ENCODE measurements at places on chromosomes 13 and 19.

DNA sequence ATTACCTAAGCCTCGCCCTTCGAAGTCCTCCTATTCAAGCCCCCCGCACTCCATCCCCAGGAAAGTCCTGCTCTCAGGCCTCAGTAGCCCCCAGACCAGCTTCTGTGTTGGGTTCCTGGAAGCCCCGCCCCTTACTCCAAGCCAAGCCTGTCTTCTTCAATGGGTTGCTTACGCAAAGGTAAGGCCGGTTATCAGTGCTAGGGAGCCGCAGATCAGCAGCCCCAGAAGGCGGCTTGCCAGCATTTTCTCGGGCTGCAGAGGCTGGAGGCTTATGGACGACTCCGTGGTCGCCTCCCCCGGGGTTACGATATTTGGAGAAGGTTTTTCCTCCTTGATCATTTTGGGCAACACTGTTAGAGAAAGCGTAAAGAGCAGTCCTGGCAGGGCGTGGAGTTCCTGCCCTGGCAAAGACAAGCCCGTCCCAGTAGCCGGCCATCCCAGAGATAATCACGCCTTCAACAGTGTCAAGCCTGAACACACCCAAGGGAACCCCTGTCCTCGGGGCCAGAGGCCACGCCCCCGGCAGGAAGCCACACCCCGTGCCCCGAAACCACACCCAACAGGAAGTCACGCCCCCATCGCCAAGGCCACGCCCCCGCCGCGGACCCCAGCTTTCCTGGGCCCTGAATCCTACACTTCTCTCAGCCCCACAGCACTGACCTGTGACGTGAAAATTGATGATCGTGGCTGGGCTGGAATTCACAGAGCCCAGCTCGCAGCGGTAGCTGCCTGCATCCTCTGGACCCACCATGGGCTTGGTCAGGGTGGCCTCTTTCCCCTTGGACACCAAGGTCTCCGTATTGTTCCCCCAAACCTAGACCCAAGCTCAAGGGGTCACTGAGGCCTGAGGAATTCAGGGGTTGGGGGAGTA is 954 bp upstream of the RASIP1 start:
- no peak for DNase-seq

DNA sequence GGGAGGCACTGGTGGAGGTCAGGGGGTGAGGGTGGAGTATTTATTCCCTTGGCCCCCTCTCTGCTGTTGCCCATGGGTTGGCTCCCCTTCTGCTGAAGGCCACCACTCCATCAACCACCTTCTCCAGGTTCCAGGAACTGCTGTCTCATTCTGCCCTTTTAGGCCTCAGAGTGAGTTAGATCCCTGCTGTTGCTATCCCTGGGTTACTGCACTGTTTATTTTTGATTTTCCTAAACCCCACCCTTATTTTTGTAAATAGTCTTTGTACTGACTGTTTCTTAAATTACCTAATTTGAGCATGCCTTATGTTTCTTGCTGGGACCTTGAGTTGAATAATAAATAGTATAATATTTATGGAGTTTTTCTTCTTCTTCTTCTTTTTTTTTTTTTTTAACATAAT is 132.8 kb downstream of the RGCC start:
- DNase-seq: no peak

DNA sequence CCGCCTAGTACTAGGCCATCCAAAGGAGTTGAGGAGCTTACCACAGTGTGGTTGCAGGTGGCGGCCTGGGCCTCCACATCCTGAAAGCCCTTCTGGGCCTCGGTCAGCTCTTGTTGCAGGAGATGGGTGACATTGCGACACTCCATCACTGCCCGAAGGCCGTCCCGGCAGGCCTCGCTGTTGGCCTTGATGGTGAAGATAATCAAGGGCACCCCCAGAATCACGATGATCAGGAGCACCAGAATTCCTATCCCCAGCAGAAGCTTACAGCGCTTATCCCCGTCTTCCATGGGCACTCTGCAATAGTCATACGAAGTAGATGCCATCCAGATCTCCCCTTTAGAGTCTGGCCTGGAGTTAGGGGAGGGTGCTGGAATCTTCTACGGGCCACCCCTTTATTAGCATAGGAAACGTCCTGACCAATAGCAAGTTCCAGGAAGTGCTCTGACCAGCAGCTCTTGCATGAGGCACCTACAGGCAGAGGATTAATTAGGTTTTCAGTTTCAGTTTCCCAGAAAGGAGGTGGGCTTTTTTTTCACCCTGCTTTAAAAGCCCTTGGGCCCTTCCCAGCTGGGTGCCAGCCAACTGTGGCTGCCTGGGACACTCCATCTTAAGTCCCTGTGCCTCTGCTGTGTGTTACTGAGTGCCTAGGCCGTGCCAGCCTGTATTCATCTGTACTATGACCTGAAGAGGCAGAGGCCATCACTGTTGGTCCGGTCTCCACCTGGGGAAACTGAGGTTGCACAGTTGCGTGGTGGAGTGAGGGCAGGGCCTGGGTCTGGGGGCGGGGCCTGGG is at the start of gene BST2:
BST2 (minus strand) TSS at position 381 of the 796 bp plus-strand sequence; CDS start at position 326, 55 bp downstream.
- no peak for DNase-seq

- DNase-seq: no peak
Observed at GRCh38 chr13:113528101-113528812, 37.7 kb upstream of the DCUN1D2 start.

DNA sequence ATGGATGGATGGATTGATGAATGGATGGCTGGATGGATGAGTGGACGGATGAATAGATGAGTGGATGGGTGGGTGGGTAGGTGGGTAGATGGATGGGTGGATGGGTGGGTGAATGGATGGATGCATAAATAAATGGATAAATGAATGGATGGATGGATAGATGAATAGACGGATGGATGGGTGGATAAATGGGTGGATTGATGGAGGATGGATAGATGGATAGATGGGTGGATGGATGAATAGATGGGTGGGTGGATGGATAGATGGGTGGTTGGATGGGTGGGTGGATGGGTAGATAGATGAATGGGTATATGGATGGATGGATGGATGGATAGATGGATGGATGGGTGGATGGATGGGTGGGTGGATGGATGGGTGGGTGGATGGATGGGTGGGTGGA is 84.9 kb upstream of the ZNF536 start:
- DNase-seq: no peak

DNA sequence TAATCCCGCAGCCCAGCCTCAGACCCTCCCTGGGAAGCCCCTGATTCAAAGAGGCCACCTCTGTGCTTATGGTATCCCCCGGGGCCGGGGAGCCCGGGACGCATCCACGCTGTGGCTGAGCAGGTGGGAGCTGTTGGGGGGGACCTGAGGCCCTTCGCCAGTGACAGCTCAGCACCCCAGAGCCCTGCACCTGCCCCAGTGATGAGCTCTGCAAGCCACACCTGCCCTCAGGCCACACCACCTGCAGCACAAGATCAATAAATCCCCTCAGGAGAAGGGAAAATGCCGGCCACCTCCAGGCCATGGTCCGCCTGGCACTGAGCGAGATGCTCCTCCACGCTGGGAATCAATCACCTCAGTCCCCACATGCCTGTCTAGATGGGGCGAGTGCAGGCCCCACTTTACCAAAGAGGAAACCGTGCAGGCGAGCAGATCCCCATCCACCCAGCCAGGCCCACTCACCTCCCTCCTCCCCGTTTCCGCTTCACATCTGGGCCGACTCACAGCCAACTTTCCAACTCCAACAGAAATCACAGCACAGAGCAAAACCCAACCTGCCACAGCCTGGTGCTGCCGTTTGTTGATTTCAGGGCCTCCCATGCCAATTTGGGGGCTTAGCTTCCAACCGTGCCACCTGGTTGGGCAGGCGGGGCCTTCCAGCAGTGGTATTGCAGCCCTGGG is 12.8 kb downstream of the MOB3A start:
- no peak for DNase-seq

DNA sequence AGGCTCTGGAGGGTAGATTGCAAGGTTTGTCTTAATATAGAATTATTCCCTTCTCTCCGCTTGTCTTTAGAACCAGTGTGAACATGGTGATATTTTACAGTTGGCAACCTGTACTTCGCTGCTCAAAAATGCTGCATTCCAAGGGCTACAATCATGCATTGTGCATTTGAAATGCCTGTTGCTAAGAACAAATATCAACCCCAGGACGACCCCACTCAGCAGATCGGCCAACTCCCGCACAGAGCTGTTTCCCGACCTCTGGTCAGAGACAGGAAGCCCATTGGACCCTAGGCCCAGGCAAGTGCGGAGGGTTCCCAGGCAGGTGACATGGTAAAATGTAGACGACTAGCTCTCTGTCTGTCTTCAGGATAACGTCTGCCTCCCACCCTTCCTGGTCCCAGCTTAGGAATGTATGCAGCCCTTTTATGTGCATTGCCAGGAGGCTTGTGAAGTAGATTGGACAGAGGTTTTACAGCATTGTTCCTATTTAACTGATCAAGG is 263.5 kb downstream of the FOXO1 start:
- peak; percentile 70 for DNase-seq

DNA sequence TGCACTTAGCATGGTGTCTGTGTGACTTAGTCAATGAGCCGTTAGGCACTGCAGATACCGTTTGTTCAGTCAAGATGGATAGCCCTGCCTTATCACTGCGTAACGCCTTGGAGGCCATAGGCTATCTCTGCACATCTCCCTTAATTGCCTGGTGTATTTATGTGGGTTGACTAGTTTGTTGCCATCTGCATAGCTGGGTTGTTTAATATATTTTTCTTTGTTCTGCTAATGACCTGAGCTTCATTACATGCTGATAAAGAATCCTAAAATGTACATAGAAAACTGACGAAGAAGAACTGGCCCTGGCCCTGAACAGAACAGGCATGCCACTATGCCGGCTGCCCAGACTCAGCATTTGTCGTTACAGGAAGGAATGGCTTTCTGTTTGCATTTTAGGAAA is 297.8 kb downstream of the SHISA2 start:
- DNase-seq: no peak

DNA sequence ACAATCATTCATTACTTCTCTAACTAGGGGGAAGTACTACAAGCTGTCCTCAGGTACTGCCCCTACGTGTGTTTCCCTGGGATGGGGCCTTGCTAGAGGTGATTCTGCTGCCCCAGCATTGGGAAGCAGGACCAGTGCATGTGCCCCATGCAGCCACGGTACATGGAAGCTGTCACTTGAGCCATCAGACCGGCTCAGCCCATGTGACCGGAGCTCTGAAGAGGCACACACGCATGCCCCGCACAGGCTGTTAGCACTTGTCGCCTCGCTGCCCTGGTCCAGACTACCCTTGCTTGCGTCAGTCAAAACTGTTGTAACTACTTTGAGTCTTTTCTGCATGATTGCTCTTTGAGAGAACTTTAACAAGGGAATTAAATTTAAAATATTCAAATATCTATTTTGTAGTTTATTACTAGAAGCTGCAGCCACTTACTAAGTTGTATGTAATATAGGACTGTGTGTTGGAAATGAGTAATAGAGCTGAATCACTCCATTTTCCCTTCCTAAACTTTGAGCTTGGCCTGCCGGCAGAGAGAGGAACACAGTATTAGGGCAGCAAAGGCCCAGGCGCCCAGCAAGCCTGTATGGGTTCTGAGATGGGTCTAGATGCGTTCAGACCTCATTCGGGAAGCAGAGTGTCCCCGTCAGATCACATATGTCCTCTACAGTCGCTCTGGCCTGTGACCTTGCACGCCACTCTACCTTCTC is 42.2 kb downstream of the DHRS12 start:
- DNase-seq: no peak

DNA sequence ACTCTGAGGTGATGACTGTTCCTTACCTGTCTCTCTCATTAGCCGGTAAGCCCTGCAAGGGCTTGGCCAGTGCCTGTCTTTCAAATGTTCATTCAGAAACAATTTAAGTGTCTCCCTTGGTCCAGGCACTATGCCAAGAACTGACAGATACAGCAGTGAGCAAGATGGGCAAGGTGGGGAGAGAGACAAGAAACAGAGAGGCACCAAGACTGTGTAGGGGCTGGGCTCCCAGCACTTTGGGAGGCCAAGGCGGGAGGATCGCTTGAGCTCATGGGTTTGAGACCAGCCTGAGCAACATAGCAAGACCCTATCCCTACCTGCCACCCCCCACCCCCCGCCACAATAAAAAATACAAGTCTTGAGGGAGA is 1.3 kb upstream of the CCNE1 start:
- no peak for DNase-seq

Measured in astrocyte of the cerebellum (primary cell).